ENCODE measurements at places on chromosomes 6 and 20.

DNA sequence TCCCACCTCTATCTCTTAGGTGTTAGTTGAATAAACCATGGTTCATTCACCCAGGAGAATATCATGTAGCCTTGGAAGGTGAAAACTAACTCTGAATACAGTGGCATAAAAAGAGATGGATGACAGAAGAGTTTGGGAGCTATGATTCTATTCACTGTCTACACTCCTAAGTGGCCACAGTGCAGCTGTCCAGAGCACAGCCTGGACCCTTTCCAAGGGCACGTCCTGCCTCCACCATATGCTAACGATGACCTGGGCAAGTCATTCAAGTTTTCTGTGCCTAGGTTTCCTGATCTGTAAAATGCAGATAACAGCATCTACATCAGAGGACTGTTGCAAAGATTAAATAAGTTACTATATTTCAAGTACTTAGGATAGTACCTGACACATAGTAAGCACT, 314.1 kb downstream of the PTPRT start:
- no peak for DNase-seq

- DNase-seq, result no peak
Measured at GRCh38 chr6:137269803-137270202, 50.6 kb upstream of the IFNGR1 start.

DNA sequence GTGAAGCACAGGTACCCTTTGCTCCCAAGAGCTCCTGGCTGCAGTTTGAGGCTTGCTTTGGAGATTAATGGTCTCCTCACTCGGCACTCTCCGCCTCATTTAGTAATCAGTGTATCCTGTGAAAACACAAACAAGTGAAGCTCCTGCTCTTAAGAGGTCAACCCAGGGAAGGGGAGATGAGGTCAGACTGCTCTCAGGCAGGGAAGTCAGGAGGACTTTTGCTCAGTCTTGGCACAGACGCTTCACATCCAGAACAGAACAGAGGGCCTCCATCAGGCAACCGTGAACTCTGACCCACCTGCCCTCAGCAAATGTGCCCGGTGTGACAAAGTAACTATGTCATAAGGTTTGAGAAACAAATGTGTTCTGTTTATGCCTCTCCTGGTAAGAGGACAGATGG, 428.8 kb upstream of the JARID2 start:
- DNase-seq, result no peak

GRCh38 chr6:19059102-19059501, 672.0 kb downstream of the RNF144B start:
- DNase-seq, result no peak

DNA sequence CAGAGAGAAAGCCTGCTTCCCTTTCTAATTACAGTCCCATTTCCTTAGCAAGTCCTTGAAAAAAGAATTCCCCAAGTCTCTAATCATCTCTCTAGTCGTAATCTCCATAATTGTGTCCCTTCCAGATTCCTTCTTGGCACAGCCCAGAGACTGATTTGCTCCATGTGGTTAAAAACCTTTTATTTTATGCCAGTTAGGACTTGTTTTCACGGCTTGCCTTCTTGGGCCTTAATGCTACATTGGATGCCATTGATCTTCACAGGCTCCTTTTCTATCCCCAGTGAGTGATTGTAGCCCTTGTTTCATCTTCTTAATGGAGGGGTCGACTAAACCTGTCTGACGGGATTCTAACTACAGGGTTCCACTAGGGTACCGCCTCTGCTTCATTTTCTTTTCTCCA, 650.6 kb upstream of the ARID1B start:
- no peak for DNase-seq

DNA sequence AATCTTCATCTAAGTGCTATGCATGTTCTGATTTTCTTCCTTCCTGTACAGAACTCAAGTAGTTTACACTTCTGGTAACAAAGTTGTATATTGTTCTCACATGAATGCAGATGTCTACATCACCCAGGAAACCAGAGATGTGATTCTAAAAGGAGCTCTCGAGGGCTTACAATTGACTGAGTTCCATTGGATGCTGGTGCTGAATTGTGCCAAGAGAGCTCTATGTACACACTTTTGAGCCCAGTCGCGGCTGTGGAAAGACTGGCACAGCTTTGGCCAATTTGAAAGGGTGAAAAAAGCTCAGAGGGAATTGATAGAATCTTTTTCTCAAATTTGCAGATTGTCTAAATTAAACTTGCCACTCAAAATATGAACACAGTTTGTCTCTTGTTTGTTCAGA, 340.7 kb downstream of the LMBRD1 start:
- no peak for DNase-seq

DNA sequence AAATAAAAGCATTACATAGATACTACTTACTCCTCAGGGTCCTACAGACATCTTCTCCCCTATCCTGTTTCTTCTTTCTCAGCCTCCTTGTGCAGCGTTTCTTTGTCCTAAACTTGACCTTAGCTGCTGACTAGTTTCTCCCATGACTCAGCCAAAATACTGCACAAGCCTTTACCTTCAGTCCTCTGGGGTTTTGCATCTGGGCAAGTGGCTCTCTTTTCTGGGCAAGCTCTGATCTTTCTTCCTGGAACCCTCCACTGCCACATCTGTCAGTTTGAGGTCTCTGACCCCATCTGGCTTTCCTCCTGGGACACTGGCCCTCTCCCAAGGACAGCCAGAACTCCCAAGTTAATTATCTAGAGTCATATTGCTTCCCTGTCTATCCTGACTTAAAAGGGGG, 838.4 kb downstream of the DHX35 start:
- no peak for DNase-seq

- DNase-seq, result no peak
Measured at GRCh38 chr6:36506611-36507010, 40.7 kb downstream of the STK38 start.

DNA sequence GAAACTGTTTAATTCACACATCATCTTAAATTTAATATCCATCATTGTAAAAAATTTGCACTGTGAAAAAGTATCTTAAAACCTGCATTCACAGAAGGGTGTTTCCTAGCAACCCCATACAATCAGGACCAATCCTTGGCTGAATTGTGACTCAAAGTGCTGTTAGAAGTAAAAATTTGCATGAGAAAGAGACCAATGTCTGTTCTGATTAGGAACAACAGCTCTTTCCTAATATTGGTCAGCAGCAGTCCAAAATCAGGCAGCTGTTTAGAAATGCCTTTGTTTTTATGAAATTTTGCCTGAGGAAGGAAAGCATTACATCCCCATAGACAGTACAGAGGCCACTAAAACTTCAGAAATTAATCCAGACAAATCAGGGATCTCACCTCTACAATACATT, 987.0 kb downstream of the HACE1 start:
- no peak for DNase-seq

DNA sequence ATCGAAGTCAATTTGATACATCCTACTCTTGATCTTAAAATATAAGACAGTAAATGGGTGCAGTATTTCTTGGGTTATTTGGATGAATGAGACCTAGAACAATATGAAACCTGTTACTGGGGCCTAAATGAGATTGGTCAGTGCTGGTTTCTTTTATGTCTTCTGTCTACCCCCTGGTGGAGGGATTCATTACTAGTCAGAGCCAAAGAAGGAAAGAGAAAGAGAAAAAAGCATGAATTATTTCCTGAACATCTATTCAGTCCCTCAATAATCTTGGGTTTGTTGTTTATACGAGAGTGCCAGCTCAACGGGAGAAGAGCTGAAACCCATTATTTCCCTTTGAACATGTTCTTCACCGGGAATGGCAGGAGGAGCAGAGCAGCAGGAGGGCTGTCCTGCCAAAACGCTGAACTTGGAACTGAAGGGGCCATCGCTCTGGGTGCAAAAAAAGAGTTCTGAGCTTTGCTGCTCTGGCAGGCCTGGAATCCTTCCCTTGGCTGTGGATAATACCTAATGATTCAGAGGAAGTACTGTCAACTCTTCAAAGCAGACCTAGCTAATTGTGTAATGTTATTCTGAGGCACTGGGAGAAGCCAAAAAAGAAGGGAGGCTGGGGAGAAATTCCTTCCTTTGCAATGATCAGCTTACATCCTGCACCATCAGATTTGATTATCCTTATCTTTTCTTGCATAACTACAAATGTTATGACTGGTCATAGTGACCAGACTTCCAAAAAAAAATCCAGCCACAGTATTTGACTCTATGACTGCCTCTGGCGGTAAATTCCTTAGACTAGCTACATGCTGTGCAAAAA, 72.0 kb downstream of the BLOC1S5 start:
- peak; percentile 55 for DNase-seq

DNA sequence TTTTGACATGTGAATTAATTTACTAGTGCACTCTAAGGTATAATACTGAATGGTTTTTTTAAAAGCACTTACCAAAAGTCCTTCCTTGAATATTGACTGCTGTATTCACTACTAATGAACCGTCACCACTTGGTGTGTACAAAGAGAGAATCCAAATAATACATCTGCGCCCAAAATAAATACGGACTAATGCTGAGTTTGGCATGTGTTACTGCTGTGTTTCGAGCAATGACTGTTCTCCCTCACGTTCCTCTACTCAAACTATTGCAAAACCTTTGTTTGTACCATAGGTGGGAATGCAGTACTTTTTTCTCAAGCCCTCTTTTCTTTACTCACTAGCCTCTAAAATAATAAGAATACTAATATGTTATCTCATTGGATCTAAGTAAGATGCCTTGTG, 305.5 kb downstream of the QKI start:
- no peak for DNase-seq

- no peak for DNase-seq
Measured at GRCh38 chr20:24533449-24533848, 64.0 kb downstream of the SYNDIG1 start.

- DNase-seq, result no peak
Measured at GRCh38 chr20:58515233-58516212, at the start of gene APCDD1L. APCDD1L (minus strand) TSS chr20:58515399; CDS start chr20:58514707, 692 bp downstream.

- DNase-seq, result no peak
Measured at GRCh38 chr20:11808841-11809240, 108.9 kb upstream of the BTBD3 start.

DNA sequence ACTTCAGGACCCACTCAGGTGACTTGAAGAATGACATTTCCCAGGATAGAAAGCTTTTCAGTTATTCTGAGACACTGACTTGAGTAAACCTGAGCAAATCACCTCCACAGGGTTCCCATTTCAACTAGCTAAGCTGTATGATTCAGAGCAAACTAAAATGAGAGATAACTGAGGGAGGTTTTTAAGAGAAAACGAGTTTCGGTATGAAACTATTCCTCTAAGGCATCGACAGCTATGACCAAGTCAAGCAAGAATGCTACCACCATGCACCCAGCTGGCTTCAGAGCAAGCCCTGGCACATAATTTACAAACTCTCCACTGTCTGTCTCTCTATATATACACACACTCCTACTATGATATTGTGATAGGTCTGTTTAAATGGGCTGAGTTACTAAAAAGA, 75.4 kb downstream of the PERP start:
- DNase-seq, result no peak

- DNase-seq, result peak; percentile 23
Measured at GRCh38 chr6:20875369-20875963, 341.2 kb downstream of the CDKAL1 start.

DNA sequence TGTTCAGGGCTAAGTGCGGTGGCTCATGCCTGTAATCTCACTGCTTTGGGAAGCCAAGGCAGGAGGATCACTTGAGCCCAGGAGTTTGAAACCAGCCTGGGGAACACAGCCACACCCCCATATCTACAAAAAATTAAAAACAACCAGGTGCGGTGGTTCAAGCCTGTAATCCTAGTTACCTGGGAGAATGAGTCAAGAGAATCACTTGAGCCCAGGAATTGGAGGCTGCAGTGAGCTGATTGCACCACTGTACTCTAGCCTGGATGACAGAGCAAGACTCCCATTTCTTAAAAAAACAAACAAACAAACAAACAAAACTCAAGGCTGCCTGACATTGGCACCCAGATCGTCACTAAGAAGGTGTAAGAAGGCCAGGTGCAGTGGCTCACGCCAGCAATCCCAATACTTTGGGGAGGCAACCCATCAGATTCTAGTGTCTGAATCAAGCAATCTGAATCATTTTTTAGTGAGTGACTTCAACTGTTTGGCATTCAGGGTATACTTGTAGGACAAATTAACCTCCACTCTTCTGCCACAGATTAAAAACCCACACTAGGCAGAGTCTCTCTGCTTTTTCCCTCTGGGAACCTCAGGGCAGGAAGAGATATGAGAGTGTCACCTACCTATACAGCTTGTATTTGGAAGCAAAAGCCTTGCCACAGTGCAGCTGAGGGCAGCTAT, 6.1 kb downstream of the PLAGL2 start:
- DNase-seq, result no peak

- no peak for DNase-seq
Measured at GRCh38 chr6:10800810-10801209, 37.5 kb downstream of the MAK start.

- DNase-seq, result no peak
Measured at GRCh38 chr6:100262086-100262485, 202.6 kb downstream of the SIM1 start.

DNA sequence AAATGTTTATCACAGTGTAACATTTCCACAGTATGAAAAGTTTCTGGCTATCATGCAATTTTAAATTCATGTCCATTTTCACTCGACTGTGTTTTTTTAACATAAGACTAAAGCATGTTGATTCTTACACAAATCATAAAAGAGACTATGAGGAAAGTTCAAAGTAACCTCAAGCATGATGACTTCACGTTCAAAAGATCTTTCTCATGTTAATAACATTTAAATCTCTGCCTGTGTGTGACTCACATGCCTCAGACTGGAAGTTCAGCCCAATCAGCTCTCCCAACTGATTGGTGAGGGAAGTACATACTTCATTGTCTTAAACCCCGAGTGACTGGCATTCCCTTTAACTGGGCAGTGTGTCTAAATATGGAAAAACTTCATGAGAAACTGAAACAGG, 37.4 kb downstream of the ATXN1 start:
- DNase-seq, result no peak

- no peak for DNase-seq
Measured at GRCh38 chr20:63547725-63548480, at the start of gene SRMS. SRMS (minus strand) TSS chr20:63547749; CDS start chr20:63547463, 286 bp downstream.

GRCh38 chr6:39494998-39495397, 172.5 kb upstream of the KCNK16 start:
- DNase-seq, result no peak

DNA sequence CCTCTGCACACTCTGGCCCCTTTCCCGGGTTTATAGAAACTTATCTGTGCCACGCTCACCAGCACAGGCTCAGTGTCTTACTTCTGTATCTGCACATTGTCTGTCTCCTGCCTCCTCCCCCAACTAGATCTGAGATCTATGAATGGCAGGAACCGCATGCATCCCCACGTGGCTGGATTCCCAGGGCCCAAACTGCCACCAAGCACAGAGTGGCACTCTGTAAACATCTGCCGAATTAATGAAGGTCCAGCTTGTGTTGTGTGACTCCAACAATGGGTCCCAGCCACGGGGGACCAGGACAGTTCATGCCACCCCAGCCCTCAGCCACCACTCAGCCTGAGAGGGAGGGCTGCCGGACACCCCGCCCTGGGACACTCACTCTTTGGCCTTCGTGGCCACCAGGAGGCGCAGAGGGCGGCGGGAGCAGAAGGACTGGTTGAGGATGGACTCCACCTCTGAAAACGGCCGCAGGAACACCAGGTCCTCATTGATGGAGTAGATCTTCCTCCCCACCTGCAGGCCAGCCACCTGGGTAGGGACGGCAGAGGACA, 171.1 kb downstream of the PREX1 start:
- DNase-seq, result no peak

DNA sequence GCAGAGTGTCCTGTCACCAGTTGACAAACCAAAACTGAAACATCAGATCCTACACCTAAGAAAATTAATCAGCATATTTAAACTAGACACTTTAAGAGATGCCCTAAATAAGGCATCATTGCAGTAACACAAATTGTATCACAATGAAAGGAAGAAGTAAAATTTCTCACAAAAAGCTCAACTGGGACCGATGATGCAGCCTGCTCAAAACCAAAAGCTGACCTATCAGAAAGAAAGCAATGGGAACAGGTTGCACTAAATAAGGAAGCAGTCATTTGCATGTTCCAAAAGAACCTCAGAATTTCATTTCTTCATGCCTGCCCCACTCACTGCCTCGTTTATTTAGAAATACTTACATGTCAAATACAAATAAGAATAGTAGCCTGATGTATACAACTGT, 12.1 kb downstream of the HIVEP2 start:
- no peak for DNase-seq

All from Kasumi-1 (cell line).